Gastroesophageal sphincter (tissue), 4 donors: ENCODE measurements at places on chromosomes 1 and 21.

- ATAC-seq, result no peak
Measured at GRCh38 chr1:233340966-233341516, 13.5 kb downstream of the MAP3K21 start.

GRCh38 chr21:41582866-41583265, 74.9 kb upstream of the TMPRSS2 start:
- ATAC-seq, result no peak

DNA sequence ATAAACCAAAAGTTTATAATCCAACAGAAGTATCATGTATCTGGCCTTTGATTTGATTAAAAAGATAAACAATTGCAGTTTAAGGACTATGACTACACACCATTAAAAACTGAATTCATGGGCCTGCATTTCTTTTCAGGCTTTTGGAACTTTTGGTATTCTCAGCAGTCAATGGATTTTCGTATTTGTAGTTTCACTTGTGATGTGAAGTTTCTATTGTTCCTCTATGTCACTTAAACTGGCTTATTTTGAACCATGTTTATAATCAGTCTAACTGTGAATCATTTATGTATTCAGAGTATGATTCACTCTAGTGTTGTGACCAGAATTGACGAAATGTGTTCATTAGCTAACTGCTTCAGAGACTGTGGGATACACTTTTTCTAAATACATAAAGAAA, 132.9 kb downstream of the COQ8A start:
- ATAC-seq, result no peak

- ATAC-seq, result no peak
Measured at GRCh38 chr21:35974775-35975174, 85.6 kb downstream of the SETD4 start.

DNA sequence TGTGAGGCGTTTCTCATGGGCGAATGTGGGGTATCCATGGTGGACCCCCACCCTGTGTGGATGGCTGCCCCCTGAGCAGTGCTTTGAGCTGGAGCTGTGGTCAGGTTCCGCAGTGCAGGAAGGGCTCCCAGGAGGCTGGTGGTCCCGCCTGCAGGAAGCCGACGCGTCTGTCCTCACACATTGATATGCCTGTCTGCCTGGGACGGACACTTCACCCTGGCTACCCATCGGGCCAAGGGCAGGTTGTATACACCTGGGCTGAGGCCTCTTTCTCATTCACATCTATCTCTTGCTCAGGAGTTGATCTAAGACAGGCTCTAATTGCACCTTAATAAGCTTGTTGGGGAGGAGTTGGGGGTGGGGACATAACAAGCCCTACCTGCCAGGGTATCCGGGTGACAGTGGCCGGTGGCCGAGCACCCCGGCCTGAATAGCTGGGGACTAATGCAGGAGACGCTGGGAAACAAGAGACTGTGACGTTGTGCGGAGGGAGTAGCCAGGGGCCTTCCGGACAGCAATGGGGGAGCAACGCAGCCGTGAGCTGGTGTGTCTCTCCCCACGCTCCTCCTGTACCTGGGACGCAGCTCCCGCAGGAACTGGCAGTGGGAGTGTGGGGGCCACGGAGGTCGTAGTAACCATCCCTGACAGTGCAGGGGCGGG, 21.7 kb downstream of the PDXK start:
- peak; percentile 67 for ATAC-seq

GRCh38 chr1:193417403-193417802, 231.0 kb upstream of the B3GALT2 start:
- ATAC-seq, result no peak

- no peak for ATAC-seq
Measured at GRCh38 chr1:94560333-94560732, 18.8 kb upstream of the F3 start.

- ATAC-seq, result no peak
Measured at GRCh38 chr1:224923726-224924125, 5.7 kb upstream of the DNAH14 start.

DNA sequence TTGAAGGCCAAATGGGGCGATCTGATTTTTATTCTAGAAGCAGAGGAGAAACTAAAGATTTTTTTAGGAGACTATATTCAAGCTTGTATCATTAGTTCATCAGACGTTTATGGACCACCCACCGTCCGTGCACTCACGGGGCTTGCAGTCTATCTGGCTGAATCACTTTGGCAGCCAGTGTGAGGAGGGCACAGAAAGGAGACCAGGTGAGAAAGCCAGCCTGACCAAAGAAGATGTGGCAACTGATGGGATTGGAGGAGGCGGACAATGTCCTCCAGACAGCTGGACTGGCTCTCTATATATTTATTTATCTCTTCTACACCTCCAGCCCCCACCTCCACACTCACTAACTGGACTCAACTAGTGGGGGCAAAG, 822 bp upstream of the ELOVL1 start:
- ATAC-seq, result no peak

- ATAC-seq, result no peak
Measured at GRCh38 chr1:46459315-46459714, 30.3 kb upstream of the DMBX1 start.

- no peak for ATAC-seq
Measured at GRCh38 chr1:55378582-55378981, 163.4 kb upstream of the USP24 start.
